Kidney glomerular epithelial cell (primary cell): ENCODE measurements at places on chromosomes 7 and 10.
A peak's percentile ranks its signal among the peaks of the same experiment; 100 is the strongest.

DNA sequence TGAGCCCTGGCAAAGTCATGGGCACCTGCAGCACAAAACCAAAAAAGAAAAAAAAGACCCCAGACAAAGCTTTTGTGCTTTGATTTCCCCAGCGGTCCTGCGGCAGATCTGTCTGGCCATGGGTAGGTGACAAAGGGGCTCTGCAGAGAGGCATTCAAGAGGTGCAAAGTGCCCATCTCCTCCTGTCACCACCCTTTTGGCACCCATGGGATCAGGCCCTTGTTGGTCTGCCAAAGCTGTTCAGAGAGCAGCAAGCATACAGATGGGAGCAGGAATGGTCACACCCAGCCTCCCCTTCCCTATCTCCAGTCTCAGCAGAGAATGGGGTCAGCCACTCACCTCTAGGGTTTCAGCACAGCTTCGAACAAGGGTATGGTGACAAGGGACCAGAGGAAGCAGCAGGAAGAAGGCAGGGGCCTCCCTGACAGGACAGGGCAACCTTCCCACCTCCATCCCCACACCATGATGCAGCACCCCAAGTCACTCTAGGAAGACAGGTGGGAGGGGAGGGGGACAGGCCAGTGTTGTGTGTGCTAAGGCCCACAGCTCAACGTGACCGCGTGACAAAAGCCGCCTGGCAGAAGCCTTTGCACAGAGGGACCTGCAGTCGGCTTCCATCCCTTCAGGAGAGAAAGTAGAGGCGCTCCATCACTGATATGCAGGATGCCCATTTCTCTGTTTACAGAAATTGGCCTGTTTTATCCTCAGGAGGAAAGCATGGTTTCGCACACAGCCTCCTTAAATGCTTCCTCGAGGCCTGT is 6.3 kb downstream of the CAMK2G start:
- DNase-seq, result no peak

GRCh38 chr10:124325633-124325914 is 93.1 kb downstream of the OAT start:
- DNase-seq, result no peak

- DNase-seq, result peak; percentile 6
Measured at GRCh38 chr7:33357846-33358245, 228.5 kb downstream of the BBS9 start.

- DNase-seq, result peak; percentile 14
Measured at GRCh38 chr7:119935418-119936025, 337.5 kb upstream of the KCND2 start.

DNA sequence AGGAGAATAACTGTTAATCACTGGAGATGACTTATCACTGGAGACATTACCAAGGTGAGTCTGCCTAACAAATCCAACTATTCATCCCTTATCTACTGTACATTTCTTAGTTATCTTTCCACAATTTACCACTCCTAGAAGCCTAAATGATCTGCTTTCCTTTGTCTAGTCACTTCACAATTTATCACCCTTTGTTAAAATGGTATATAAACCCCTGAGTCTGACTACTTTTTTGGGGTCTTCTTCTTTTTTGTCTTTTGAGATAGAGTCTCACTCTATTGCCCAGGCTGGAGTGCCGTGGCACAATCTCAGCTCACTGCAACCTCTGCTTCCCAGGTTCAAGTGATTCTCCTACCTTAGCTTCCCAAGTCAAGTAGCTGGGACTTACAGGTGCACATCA is 66.0 kb upstream of the SEPHS1 start:
- DNase-seq, result no peak

DNA sequence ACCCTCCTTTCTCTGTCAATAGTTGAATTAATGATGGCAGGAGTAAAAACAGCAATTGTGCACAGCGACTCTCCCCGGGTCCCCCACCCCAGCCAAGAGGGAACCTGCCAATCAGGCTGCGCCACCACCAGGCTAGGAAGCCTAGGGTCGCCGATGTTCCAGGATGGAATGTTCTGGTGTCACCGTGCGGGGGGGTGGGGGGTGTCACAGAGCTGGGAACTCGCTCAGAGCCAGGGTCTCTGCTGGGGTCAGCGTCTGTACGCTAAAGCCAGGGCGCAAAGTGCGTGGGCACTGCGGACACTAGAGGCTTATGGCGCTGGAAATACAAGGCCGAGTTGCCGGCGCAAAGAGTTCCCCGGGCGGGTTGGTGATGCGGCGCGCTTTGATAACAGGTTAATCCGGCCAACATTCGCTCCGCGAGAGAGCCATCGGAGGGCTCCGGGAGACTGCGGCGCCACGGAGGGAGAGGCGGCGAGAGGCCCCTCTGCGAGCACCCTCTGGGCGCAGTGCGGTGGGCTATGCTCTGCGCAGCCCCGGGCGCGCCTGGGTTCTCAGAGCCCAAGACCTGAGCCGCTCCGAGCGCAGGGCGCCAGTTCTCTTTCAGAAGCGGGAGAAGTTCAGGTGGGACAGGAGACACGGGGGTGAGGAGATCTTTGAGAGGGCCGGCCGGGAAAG is 192.3 kb downstream of the EMX2 start:
- DNase-seq, result no peak

DNA sequence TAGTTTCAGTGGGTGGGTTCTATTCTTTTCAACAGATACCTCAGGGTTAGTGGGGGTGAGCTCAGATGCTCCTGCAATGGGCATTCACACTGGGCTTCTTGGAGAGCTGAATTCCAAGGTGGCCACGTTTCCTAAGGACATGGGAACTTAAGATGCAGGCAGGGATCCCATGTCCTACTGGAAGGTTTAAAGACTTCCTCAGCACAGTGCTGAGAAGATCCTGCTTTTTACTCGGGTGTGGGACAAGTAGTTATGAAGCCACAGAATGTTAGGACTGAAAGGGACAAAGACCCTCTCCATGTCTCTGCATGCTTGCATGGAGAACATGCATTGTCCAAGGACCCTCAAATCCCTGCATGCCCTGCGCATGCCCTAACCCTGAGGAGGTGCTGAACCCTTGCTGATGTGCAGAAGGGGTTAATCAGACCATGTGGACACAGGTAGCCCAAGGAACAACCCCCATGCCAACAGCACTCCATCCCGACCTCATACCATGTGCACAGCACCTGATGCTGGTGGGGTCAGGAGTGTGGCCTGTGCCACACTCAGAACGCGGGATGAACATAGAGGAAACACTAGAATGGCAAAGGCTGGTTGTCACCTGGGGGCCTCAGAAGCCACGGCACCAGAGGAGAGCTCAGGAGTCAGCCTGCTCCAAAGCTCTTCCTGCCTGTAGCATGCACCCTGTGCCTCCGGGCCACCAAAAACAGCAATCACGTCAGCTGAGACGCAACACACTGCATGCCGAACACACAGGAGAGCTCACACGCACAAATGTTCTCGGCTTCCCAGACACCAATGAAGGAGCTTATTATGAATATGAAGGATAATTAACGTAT is 15.2 kb downstream of the IL2RA start:
- DNase-seq, result no peak

DNA sequence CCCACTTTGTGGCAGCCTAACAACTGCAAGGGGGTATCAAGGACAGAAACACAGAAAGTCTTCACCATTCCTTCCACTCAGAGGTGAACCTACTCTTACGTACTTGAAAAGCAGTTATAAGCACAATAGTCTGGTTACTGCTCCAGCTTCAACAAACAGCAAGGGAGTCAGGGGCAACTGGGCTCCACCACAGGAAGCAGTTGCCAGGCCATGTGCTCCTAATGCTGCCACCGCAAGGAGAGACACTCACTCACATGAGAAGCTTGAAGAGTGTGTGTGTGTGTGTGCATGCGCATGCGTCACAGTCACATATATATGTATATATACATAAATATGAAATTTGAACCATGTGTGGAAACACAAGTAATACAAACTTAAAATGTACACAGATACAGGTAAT is 65.5 kb downstream of the GRB10 start:
- DNase-seq, result no peak

GRCh38 chr7:40720416-40720815 is 585.6 kb downstream of the SUGCT start:
- DNase-seq, result no peak

DNA sequence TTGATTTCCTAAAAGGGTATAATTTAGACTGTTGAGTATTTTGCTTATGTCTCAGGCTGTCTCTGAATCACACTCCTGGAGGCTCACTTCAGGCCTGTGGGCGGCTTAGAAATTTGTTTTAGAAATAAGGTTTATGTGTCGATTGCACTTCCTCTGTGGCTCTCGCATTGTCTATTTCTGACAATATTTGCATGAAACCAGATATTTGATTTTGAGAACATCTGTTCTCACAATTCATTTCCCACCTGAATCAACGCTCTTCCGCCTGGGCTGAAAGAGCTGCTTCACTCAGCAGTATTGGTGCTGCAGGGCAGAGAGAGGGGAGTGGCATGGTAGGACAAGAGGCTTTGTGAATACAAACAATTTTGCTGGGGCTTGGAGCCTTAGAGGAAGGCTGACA is 262.0 kb downstream of the ADRA2A start:
- DNase-seq, result no peak
